Amygdala (tissue), 56 donors: ENCODE measurements at places on chromosomes 11 and 22.

DNA sequence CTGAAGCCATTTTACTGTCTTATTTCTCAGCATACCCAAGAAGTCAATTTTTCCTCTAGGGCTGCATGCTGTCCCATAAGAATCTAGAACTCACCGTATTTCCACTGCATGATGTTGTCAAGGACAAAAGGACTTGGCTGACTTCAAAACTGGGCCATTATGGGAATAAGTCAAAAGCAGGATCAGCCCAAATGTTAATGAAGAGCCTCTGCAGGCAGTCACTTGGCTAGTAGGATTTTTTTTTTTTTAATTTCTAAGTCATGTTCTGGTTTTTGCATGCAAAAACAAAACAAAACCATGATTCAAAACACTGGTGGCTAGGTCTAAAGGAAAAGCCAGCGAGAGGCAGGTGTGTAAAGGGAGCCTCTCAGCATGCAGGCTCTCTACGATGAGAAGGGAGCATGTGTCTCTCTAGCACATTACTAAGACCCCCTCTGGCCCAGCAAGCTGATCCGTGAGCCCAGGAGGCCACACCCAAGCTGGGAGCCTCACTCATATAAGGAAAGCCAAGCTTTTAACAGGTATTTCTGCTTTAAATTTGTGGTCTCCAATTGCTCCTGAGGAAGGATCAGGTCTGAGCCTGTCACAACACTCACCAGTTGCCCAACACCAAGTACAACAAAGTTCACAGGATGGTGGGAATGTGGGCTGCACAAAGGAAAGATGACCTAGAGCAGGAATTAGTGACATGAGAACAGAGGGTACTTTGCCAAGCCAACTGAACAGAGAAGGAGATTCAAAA, 21.4 kb upstream of the STK33 start:
- no peak for DNase-seq

DNA sequence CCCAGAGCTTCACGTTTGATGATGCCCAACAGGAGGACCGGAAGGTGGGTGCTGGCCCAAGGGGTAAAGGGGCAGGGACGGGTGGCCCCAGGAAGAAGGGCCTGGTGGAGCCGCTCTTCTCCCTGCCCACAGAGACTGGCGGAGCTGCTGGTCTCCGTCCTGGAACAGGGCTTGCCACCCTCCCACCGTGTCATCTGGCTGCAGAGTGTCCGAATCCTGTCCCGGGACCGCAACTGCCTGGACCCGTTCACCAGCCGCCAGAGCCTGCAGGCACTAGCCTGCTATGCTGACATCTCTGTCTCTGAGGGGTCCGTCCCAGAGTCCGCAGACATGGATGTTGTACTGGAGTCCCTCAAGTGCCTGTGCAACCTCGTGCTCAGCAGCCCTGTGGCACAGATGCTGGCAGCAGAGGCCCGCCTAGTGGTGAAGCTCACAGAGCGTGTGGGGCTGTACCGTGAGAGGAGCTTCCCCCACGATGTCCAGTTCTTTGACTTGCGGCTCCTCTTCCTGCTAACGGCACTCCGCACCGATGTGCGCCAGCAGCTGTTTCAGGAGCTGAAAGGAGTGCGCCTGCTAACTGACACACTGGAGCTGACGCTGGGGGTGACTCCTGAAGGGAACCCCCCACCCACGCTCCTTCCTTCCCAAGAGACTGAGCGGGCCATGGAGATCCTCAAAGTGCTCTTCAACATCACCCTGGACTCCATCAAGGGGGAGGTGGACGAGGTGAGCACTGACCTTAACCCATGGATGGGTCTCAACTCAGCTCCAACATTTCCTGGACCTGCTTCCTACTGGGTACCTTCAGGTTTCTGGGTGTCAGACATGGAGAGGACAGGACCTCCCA, 2.0 kb downstream of the RIC8A start:
- no peak for DNase-seq

- no peak for DNase-seq
Measured at GRCh38 chr11:4804280-4804679, at the start of gene OR52R1. Gene OR52R1 (minus strand): TSS chr11:4804380. CDS start chr11:4804380, 0 bp downstream.

DNA sequence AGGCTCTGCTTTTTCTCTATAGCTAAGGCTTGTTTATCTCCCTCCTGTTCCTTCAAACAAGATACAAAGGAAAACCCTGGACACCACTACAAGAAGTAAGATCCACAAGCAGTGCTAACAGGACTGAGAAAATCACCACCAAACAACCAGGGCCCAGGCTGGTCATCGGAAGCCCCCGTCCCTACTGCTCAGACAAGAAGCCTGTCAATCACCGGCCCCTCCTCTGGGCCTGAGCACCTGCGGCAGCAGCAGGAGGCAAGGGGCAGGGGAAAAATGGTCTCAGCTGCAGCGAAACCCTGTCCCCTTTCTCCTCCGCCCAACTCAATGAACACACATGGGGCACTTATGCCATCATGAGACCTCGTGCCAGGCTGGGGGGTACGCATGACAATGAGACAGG, 155.2 kb downstream of the CEP164 start:
- DNase-seq, result no peak

DNA sequence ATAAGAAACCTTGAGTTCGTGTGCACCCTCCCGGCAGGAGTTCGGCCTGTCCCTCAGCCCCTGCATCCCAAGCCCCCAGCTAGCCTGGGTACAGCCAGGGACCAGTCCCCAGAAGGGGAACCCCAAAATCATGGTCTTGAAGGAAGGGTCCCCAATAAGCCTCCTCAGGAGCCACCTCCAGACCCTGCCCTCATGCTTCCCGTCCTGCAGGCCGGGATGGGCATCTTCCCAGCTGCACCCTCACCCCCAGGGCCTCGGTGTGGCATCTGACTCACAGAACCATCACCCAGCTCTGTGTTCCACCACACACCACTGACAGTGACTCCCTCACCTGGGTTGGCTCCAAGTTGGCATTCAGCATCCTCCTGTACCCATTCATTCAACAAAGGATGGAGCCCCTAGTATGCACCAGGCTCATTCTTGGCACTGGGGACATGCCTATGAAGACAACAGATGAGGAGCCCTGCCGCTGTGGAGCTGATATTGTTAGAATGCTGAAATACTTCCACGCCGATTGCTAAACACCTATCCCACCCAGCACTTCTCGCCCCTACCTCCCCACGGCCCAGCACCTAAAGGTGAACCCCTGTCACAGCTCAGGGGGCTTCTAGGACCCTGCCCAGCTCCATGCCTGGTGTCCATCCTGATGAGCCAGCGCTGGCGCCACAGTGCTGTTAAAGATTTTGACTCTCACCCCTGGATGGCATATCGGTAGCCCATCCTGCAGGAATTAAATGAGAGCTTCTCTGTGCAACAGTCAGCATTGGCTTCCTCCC, 77.8 kb downstream of the BUD13 start:
- no peak for DNase-seq

GRCh38 chr22:23288301-23289129, 108.2 kb downstream of the BCR start:
- DNase-seq, result no peak

GRCh38 chr11:129945373-129945772, 50.0 kb upstream of the NFRKB start:
- no peak for DNase-seq

DNA sequence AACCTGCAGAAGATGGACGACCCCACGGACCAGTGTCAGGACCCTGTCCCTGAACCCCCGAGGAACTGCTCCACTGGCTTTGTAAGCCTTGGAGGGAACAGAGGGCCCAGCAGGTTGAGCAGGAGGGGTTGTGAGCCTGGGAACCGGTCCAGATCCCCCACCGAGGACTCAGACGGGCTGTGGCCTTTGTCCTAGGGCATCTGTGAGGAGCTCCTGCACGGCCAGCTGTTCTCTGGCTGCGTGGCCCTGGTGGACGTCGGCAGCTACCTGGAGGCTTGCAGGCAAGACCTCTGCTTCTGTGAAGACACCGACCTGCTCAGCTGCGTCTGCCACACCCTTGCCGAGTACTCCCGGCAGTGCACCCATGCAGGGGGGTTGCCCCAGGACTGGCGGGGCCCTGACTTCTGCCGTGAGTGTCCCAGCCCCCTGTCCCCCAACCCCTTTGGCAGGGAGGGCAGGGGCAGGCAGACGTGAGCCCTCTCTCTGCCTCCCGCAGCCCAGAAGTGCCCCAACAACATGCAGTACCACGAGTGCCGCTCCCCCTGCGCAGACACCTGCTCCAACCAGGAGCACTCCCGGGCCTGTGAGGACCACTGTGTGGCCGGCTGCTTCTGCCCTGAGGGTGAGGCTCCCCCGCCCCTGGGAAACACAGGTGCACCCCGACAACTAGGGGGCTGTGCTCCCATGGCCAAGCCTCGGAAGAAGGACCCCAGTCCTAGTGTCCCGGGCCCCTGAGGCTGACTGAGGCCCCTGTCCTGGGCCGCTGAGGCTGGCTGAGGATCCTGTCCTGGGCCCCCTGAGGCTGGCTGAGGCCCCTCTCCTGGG, 6.4 kb downstream of the MUC5AC start:
- no peak for DNase-seq

DNA sequence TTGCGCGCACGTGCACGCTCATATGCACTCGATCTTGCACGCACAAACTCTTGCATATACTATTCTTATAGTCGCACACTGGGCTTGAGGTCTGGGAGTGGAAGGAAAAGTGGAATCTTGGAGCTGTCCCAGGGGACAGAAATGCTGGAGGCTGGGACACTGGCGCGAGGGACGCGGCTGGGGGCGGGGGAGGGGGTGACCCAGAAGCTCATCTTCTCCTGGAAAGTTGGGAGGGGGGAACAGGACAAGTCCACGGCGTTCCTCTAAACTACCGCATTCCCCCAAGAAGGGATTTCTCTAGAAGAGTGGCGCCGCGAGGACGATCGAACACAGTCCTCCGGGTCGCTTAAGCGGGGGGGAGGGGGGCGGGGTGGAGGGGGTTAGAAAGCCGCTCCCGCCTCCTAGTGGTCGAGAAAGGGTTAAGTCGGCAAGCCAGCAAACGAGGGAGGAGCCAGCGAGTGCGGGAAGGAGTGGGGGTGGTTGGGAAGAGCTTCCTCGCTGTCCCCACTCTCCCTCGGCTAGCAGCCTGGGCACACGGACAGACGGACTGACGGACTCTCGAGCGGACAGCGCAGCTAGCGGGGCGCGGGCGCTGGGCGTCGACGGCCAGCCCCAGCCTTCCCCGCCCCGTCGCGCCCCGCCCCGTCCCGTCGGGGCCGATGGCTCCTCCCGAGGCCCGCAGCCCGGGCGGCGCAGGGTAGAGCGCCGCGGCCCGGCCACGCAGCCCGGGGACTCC, at the start of gene RTN4RL2:
Gene RTN4RL2, plus strand, starts transcription at position 507 of the 736 bp plus-strand sequence. CDS start 338 bp downstream, outside the sequence.
- no peak for DNase-seq

DNA sequence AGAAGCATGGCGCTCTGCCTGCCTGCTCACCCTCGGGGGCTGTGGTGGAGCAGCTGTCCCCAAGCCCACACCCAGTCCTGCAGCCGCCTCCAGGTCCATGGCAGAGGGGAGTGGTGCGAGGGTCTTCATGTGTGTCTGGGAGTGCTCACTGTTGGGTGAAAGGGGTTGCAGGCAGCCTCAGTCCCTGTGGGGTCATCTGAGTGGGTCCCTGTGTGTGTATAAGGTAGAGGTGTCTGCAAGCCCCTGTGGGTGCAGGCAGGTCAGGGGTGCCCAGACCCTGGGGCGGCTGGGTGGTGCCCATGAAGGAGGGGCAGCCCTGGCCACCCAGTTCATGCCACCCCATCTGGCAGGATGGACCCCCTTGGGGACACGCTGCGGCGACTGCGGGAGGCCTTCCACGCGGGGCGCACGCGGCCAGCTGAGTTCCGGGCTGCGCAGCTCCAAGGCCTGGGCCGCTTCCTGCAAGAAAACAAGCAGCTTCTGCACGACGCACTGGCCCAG, 4.9 kb downstream of the ALDH3B1 start:
- DNase-seq, result no peak
